ENCODE measurements at places on chromosomes 7 and 10.

DNA sequence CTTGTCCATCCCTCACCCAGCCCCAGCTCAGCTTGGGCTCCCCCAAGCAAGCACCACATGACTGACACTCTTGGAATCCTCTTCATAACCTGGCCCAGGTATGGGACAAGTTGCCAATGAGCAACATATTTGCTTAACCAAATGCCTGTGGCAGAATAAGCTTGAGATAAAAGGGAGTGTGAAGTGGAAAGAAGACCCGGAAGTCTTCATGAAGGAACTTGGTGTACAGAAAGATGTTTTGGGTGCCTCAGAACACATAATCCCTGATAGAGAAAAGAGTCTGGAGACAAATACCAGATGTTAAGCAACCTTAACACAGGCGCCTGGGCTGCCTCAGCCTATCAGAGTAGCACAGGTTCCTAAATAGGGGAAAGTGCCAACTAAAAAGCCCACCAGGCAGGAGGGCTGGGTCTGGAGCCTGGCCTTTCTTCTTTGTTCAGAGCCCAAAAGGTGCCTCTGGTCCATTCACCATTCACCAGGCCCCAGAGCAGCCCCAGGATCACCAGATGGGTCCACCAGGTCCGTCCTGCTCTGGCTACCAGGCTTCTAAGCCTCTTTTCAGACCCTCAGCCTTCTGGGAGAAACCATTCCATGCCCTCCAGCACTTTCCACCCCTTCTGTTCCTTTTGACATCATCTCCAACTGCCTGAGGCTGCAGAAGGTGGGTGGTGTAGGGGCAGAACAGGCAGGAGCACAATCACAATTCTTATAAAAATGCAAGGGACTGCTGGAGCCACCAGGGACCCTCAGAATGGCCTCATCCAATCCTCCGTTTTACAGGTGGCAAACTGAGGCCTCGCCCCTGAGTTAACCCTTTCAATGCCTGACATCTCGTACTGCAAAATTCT lies 22.6 kb downstream of the KCNMA1 start:
- DNase-seq: no peak

DNA sequence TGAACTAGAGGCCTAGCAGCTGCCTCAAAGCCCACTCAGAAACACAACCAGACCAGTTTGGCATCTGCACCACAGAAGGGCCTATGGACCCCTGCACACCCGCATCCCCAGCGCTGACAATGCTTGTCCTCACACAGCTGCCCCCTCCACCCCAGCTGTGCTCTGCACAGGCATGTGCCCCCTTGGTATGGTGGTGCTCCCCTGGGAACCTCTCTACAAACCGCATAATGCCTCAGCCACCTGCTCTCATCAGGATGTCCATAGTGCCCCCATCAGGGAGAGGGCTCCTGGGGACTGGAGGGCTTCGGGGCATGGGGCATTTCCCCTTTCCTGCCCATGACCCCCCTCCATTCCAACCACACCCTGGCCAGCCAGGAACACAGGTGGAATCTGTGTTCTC lies 347.5 kb downstream of the GRID1 start:
- no peak for DNase-seq

GRCh38 chr10:131090761-131091661 lies 220.5 kb downstream of the TCERG1L start:
- no peak for DNase-seq

DNA sequence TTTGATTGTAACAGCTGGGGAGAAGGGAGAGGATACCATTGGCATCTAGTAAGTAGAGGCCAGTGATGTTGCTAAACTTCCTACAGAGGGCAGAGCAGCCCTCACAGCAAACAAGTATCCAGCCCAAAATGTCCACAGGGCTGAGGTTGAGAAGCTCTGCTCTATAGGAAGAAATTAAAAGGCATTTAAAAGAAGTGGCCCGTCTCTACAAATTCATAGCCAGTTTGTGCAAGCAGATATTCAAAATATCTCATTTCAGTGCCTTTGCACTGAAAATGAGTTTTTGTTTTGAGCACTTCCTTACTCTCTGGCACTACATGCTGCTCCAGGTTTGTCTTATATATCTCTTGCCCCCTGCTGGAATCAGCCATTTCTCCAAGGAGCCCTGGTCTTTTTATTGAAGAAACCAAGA lies 330.0 kb downstream of the BBS9 start:
- no peak for DNase-seq

GRCh38 chr10:105468759-105469158 lies 827.7 kb downstream of the SORCS3 start:
- no peak for DNase-seq

- peak; percentile 88 for DNase-seq
Observed at GRCh38 chr10:118698421-118698820, 56.3 kb downstream of the CACUL1 start.

GRCh38 chr10:75043256-75044131 lies 68.0 kb upstream of the SAMD8 start:
- DNase-seq: peak; percentile 47

DNA sequence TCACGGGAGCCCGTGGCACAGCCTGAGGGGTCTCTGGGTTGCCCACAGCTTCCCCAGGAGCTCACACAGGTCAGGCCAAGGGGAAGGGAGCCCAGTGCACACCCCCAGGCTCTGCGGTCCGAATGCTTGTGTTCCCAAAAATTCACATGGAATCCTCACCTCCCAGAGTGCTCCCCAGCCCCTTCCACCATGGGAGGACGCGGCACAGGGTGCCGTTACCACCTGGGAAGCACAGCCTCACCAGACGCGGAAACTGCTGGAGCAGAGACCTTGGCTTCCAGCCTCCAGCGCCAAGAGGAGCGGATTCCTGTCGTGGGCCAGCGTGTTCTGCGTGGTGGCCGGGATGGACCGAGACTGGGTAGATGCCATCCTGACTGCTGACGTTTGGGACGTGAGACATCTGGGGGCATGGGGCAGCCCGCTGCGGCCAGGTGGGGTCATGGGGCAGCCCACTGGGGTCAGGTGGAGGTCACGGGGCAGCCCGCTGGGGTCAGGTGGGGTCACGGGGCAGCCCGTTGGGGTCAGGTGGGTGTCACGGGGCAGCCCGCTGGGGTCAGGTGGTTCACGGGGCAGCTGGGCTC lies 149.4 kb downstream of the WDR37 start:
- no peak for DNase-seq

DNA sequence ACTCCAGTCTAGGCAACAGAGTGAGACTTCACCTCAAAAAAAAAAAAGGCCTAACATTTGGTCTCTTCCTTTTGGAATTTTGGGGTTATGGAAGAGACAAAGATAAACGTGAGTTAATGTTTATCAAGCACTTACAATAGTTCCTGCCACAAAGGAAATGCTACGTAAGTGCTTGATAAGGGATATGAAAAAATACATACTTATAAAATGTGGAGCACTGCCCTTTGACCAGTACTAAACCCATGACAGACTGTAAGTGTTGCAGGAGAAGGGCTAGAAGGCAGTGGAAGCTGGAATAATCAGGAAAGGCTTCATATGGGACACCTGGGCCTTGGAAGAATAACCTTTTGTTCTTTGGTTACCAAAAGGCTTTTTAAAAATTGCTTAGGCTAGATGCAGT lies 25.5 kb downstream of the TMEM248 start:
- DNase-seq: no peak

DNA sequence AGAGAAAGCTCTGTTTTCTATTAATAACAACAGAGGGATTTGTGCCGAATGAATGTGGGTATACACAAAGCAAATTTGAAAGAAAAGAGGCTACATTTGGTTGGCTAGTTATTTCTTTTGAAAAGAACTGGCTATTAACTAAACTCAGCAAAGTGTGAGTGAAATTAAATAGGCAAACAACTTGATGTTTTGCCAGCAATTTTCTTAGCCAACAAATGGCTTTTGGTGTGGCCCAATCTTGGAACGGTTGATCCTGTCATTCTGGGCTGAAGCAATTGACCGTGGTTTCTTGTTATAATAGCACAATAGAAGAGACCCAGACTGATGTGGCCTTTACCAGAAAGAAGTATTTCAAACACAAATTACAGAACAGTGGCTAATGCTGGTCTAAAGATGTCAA lies 898.6 kb downstream of the KCNMA1 start:
- no peak for DNase-seq

GRCh38 chr10:117653170-117653515 lies 110.6 kb downstream of the EMX2 start:
- peak; percentile 59 for DNase-seq

DNA sequence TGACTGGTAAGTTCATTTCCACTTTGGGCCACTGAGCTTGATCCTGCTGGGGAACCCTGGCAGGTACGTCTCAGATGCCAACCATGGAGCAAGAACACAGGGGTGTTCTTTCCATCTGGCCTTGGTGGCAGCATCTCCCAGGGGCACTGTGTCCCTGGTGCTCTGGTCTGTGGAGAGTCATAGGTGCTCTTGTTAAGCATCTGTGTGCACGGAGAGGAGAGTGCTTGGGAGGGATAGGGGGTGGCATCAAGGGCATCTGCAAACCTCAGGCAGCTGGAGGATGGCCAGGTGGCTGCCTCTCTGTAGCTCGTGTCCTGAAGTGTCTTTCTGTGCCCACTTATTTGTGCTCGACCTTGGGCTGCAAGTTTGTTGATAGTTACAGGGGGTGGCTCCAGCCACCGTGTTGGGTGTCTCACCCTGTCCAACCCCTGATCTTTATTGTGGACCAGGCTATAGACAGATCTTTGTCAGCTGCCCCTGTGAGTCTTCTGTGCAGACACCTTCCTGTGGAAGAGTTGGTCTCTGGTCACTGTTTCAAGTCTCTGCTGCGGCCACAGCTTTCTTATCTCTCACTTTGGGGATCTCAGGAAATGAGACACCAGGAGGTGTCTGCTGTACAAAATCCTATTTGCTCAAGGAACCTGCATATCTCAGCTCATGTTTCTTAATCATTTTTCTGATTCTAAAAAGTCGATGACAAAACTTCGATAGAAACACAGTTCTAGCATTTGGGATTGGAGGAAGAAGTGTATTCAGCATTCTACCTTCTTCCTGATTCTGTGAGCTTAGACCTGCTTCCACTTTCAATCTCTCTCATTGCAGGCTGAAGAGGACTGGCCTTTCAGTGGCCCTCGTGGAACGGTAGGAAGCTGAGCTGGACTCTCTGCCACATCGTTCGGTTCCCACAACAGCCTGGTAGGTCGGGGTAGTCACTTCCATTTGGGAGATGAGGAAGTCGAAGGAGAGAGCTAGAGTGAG lies 17.2 kb upstream of the GIMAP8 start:
- no peak for DNase-seq

DNA sequence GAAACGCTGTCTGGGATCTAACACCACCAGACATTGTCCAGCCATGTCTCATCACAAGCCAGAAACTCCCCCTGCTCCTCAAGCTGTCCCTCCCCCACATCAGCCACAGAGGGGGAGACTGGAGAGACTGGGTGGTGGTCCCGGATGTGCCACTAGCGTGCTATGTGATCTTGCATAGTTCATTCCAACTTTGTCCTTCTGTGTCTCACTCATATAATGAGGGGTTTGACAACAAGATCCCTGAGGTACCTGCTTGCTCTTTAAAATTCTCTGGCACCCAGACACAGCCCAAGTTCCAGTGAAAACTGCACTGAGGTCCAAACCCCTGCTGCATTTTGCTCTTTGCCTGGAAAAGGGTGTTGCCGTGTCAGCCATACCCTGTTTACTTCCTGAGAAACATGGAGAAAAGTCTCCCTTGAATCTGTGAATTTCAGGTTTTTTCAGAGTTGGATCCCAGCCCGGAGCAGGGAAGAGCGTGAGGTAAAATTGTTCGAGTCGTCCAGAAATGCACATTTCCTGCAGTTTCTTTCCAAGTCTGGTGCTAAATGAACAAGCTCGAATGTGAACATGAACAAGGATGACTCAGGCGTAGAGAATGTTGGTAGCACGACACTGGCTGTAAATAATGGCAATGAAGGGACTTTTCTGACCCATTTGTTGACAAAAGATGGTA lies 156.6 kb downstream of the CCDC3 start:
- no peak for DNase-seq

DNA sequence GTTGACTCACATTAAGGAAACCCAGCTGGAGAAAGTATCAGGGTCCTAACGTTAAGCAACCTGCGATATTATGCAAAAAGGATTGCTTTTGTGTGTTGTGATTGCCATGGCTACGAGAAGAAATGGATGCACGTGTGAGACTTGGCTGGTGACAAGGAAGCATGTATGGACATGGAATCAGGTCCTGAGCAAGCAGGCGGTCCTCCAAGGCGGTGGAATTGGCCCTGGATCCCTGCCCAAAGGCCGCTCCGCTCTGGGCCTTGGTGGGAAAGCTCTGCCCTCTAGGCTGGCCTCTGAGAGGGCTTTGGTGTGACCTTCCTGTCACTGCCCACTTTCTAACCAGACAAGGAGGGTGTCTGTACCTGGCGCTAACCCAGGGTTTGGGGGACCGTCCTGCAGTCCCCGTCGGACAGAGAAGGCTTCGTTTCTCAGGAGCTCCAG lies 192.1 kb downstream of the EBF3 start:
- DNase-seq: no peak

DNA sequence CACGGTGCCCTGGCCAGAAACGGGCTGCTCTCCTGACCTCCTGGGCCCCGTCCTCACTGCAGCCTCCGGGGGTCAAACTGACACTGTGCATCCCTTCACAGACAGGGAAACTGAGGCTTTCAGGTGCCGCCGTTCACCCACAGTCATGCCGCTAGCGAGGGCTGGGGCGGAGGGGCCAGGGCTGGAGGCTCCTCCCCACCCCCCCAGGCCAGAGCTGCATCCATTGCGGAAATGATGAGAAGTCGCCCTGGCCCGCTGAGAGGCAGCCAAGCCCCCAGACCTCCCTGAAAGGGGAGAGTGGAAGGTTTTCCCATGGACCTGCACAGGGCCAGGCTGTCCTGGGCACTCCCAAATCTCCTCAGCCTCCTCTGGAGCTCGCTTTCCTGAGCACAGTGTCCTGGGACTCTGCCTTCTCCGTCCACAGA lies 16.5 kb upstream of the INPP5A start:
- no peak for DNase-seq

GRCh38 chr7:48718731-48719378 lies 205.5 kb upstream of the CDC14C start:
- no peak for DNase-seq

GRCh38 chr10:43138021-43138756 lies at the start of gene CSGALNACT2:
Gene CSGALNACT2 (plus strand): TSS chr10:43138445. CDS start chr10:43155150, 16,705 bp downstream.
- DNase-seq: peak; percentile 94

GRCh38 chr7:15376600-15376999 lies 185.2 kb downstream of the AGMO start:
- DNase-seq: no peak

DNA sequence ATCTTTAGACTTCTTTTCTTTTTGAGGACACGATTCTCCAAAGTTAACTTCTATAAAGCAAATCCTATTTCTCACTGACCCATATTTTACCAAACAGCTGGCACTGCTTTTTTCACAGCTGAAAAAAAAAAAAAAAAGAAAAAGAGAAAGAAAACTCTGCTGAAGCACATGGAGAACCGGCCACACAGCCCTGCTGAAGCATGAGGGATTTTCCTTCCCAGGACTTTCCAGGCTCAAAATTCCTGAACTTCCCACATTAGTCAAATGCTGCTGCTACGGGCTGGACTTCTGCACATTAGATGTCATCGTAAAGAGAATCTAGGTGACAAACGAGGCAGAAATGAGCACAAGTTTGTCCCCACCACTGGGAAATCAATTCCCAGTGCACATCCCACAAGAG lies 25.2 kb downstream of the HIPK2 start:
- no peak for DNase-seq

GRCh38 chr7:127782654-127783559 lies 130.9 kb downstream of the SND1 start:
- no peak for DNase-seq

All from activated T-cell treated with anti-CD3 and anti-CD28 coated beads, Interleukin-2, amount 50 U/mL, for 72 hours (primary cell).